ENCODE measurements at places on chromosomes 16 and 17.
A peak's percentile ranks its signal among the peaks of the same experiment; 100 is the strongest.

GRCh38 chr17:65551267-65552040, 10.0 kb downstream of the AXIN2 start:
- DNase-seq: no peak

DNA sequence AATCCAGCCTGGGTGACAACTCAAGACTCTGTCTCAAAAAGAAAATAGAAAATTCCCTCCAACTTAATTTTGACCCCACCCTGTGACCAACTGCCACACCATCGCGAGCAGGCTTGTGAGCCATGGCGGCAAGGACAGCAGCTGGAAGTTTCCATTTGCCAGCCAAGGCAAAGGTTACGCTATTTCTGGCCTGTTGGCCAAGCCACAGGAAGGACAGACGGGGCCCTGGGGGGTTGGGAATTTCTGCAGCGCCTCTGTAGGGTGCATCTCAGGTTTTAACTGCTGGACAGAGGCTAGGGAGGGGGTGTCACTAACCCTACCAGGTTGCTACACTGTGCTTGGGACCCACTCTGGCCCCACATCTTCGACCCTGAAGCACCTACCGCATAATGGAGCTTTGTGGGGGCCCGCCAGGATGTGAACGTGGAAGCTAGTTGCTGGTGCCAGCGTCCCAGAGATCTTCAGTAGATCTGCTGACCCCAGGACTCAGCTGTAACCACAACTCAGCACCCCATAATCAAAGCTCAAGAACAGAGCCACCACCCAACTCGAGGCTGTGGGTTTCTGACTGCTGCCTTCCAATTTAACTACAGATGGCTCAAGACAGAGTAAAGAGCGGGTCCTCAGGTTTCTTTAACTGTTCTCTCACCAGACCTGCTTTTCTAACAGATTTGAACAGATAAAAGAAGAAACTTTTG, 10.9 kb downstream of the KIFC3 start:
- DNase-seq: no peak

DNA sequence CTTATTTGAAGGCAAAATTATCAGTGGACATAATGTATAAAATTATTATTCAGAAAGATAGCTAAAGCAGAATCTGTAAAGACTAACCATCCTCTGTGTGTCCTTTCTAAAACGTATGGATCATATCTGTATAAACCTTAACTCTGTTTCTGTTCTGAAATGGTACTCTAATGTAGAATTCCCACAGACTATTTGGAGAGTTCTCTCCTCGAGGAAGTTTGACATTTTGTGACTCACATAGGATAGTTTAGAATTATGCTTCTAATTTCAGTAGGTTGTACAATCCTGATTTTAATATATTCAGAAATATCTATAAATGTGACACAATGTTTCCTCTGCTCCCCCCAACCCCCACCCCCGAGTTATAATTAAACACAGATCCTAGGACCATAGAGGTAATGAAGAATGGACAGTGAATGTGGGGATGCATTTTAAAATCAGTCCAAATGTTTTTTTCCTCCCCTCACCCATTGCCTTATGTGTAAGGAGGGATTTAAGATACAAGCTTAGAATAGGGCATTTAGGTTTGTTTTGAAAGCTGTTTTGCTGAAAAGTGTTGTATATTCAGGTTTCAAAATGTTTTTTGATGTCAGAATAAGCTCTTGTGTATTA, 66.8 kb downstream of the BCAS3 start:
- no peak for DNase-seq

DNA sequence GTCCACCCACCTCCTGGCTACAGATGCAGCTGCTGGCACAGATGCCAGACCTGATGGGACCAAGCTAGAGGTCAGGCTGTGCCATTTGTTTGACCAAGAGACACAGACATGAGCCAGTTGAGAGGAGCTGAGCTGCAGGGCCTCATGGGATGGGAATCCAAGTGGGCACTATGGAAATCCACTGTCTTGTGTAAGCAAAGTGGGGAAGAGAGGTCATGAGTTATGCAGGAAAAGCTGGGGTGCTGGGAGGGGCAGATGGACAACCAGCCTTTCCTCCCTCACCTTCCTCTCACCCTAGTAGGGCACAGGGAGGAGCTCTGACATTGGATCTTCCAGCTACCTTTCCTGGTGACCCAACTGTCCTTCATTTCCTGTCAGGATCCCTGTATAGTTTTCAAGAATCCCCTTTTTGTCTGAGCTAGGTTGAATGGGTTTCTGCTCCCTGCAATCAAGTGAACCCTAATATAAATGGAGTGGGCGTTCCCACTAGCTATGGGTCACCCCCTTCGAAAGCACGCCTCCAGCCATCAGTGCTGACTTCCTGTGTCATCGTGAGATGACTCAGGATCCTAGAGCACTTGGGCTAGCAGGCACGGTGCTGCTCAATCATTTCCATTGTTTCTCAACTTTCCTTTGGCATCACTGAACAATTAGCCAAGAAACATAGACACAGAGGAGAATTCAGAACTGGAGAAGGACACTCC, 13.6 kb downstream of the ATPAF2 start:
- DNase-seq: peak; percentile 52

DNA sequence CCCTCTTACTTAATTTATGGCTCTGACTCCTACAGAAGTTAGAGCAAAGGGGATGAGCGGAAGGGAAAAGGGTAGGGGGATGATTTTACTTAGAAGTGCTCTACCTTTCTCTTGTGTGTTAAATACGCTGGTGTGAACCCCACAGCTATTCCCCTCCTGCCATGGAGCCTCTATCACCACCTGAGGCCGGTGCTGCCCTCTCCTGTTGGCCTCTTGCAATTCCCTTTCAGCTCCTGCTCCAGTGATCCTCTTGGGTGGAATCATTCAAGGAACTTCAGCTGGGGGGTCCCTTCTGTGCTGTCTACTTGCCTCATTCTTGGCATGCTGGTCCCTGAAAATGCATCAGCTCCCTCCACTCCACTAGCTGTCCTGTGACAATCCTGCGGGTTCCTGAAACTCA, 41.8 kb upstream of the CDH8 start:
- no peak for DNase-seq

GRCh38 chr17:32327911-32328310, 14.1 kb downstream of the C17orf75 start:
- no peak for DNase-seq

- peak; percentile 92 for DNase-seq
These were observed 103.8 kb downstream of the YPEL2 start for GRCh38 chr17:59435238-59435637.

DNA sequence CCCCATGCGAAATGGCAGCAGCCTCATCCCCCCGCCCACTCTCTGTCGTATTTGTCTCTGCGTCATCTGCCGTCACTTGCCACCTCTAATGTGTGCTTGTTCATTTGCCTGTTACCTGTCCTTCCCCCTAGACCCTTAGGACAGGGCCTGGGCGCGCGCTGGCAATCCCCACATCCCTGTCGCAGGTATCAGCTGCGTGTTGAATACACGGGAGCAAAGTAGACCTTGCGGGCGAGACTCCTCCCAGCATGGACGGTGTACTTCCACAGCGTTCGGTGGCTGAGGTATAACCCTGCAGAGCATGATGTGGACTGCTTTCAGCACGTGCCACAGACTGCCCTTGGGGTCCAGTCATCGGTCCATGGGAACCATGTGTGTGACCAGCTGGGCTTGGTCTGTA, 170.1 kb upstream of the CHMP6 start:
- DNase-seq: no peak

- no peak for DNase-seq
These were observed 4.4 kb downstream of the PNPO start for GRCh38 chr17:47945529-47946508.

- no peak for DNase-seq
These were observed 40.8 kb downstream of the METRNL start for GRCh38 chr17:83119987-83120864.

DNA sequence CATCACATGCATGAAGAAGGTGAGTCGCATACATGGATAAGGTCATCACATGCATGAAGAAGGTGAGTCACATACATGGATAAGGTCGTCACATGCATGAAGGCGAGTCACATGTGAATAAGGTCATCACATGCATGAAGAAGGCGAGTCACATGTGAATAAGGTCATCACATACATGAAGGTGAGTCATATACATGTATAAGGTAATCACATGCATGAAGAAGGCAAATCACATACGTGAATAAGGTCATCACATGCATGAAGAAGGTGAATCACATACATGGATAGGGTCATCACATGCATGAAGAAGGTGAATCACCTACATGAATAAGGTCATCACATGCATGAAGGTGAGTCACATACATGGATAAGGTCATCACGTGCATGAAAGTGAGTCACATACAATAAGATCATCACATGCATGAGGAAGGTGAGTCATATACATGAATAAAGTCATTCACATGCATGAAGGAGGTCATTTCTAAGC, 105.1 kb upstream of the SDK2 start:
- no peak for DNase-seq

- peak; percentile 45 for DNase-seq
These were observed 12.5 kb downstream of the KCNJ2 start for GRCh38 chr17:70181866-70182265.

- DNase-seq: peak; percentile 45
These were observed 2.7 kb upstream of the HSD11B2 start for GRCh38 chr16:67428146-67428731.

DNA sequence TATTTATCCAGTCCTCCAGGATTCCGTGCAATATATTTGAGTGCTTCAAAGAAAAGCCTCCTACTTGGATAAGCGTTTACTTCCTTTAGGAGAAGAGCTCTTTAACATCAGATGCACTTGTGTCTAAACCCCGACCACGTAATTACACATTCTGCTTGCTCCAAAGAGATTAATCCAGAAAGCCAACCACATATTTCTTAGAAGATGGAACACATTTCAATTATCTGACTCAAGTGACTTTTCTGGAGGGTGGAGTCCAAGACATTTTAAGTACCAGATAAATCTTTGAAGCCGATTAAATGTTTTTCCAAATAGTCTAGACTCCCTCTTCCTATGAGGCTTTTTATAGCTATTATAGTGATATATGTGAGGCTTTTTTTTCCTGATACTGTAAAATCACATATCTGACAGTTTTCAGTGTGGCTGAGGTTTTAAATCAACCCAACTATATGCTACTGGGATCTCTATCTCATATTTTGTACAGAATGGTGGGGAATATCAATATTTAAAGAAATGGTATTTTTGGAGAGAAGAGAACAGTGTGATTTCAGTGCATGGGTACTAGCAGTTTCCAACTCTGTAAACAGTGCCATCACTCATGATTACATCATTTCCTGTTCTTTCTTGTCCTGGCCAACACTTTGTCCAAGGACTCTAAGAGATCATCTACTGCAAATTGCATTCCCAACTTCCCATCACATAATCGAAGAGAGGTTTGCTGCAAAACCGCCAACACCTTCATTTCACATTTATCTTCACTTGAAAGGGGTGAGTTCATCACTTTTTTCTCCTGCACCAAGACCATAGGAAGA, 192.4 kb upstream of the HSBP1 start:
- DNase-seq: peak; percentile 28

DNA sequence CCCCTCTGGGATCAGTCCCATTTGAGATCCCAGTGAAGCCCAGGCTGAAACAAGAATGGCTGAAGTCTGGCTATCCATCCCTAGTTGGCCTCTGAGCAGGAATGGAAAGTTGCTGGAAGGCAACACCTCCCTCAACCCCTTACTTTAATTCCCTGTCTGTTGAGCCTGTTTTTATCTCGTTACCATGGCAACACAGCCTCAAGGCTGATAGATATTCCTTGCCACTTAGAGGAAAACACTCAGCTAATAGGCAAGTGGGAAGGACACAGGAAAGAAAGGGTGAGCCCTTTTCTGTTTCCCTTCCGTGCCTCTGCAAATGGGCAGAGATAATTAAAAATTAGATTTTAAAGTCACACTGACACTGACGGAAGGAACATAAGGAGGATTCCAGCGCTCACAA, 75.5 kb upstream of the CLEC3A start:
- DNase-seq: no peak

DNA sequence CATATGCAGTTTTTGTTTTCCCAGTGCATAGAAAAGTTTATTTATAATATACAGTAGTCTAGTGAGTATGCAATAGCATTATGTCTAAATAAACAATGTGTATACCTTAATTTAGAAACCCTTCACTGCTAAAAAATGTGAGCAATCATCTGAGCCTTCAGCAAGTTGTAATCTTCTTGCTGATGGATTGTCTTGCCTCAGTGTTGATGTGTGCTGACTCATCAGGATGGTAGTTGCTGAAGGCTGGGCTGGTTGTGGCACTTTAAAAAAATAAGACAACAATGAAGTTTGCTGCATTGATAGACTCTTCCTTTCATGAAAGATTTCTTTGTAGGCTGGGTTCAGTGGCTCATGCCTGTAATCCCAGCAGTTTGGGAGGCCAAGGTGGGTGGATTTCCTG, 13.9 kb upstream of the CAPNS2 start:
- peak; percentile 64 for DNase-seq

DNA sequence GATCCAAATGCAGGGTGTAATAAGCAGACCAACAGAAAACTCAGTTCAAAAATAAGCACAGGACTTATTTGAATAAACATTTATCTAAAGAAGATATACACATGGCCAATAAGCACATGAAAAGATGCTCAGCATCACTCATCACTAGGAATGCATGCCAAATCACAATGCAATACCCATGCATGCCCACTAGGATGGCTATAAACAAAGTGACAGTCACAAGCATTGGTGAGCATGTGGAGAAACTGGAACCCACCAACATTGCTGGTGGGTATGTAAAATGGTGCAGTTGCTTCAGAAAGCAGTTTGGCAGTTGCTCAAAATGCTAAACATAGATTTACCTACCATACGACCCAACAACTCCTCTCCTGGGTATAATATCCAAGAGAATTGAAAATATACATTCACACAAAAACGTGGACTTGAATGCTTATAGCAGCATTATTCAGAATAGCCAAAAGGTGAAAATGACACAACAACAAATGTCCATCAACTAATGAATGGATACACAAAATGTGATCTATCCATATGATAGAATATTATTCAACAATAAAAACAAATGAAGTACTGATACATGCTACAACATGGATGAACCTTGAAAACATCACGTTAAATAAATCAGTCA, 20.1 kb downstream of the UBE2O start:
- DNase-seq: peak; percentile 56

- peak; percentile 21 for DNase-seq
These were observed 27.9 kb upstream of the C16orf95 start for GRCh38 chr16:87344931-87345631.

DNA sequence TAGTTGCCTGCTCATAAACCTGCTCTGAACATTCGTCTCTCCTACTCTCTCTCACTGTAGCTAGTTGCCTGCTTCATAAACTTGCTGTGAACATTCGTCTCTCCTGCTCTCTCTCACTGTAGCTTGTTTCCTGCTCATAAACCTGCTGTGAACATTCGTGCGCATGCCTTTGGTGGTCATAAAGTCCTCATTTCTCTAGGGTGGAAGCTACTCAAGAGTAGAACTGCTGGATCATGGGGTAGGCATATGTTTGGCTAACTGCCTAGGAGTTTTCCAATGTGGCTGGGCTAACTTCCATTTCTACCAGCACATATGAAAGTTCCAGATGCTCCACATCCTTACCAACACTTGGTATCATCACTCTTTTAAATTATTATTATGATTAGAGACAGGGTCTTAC, 174.6 kb upstream of the RPH3AL start:
- no peak for DNase-seq

DNA sequence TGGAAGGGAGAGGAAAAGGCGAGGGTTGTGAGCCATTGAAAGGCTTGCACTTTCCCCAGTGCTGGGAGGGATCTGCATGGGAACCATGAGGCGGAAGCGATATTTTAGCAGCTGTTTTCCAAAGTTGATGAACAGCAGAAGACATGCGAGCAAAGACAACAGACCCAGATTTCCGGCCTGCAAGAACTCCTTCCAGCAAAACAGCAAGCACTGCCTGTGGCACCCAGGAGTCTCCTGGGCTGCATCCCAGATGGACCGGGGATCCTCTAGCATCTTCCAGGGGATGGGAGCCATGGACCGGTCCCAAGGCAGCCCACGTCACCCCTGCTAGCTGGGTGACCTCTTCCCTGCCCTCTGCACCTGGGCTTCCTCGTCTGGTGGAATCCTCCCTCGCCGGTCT, 162.8 kb downstream of the IRF8 start:
- DNase-seq: no peak

Data from iris pigment epithelial cell (primary cell).